ENCODE measurements at places on chromosomes 5 and 9.
A peak's percentile ranks its signal among the peaks of the same experiment; 100 is the strongest.

GRCh38 chr9:38018958-38019602, 49.9 kb downstream of the SHB start:
- ATAC-seq, result peak; percentile 67

DNA sequence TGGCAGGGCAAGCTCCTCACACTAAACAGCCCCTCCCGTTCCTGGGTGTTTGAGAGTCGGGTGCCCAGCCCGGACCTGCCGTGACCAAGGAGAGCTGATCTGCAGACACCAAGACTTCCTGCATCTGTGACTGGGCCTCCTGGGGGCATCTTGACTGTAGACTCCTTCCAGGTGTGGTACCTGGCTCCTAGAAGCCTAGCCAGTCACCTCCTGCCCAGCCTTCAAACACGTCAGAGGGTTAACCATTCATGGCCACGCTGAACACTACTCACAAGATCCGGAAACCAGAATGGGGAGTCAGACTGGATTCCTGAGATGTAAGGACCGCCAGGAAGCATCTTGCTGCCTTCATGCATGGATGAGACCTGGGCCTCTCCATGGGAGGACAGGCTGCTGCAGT, 3.7 kb upstream of the LCN2 start:
- ATAC-seq, result no peak

- no peak for ATAC-seq
Observed at GRCh38 chr5:106956187-106956586, 714.5 kb downstream of the EFNA5 start.

GRCh38 chr5:179271821-179272325, 73.4 kb downstream of the ADAMTS2 start:
- no peak for ATAC-seq

GRCh38 chr5:58868931-58869330, 286.1 kb downstream of the RAB3C start:
- no peak for ATAC-seq

DNA sequence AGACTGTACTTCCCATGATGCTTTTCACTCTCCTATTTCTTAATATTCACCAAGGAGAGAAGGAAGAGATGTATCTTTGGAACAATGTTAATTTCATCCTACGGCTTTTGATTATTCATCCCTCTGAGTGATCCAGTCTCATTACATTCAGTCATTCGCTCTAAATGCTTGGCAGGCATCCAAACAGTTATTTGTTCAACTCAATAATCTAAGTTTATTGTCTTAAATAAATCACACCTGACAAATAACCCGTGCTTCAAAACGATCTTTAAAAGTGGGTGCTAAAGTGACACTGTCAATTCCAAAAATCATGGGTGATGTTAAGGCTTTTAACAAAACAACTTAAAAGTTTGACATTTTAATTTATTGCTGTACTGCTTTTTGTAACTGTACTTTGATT, 233.1 kb downstream of the RASEF start:
- no peak for ATAC-seq

DNA sequence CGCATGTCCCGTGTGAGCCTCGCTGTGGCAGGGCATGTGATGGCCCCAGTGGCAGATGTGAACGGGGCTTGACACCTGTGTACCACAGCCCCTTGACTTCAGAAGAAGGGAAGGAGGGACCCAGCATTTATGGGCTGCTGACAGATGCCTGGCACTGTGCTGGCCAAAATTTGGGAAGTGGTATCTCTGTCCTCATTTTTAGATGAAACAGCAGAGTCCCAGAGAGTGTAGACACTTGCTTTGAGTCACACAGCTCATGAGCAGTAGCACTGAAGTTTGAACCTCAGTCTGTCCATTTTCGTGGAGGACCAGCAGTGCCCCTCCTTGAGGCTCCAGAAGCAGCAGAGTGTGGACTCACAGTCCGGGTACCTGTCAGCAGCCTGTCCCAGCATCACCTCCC, 16.5 kb downstream of the NEK6 start:
- no peak for ATAC-seq

DNA sequence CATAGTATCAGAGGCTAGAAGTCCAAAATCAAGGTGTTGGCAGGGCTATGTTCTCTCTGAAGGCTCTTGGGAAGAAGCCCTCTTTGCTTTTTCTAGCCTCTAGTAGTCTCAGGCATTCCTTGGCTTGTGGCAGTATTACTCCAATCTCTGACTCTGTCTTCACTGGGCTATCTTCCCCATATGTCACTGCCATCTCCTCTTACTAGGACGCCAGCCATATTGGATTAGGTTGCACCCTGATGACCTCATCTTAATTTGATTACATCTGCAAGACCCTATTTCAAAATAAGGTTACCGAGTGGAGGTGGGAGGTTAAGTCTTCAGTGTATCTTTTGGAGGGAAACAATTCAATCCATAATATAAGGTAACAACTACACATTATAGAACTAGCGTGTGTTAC, 21.3 kb upstream of the EBF1 start:
- ATAC-seq, result no peak

DNA sequence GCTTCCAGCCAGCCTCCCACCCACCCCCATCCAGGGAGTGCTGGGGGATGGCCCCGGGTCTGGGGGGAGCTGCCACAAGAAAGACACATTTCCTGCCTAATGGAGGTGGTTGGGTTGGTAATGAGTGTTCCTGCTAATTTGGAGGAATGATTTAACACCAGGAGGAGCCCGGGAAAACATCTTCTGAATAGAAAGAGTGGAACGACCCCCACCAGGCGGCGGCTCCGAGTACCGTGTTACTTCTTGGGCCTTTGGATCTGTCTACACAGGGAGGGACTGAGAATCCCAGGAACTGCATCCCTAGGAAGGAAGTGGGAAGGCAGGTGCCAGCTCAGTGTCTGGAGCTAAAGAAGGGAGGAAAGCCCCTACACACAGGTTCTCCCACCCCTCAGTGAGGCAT, 64.6 kb downstream of the TSPAN17 start:
- no peak for ATAC-seq

DNA sequence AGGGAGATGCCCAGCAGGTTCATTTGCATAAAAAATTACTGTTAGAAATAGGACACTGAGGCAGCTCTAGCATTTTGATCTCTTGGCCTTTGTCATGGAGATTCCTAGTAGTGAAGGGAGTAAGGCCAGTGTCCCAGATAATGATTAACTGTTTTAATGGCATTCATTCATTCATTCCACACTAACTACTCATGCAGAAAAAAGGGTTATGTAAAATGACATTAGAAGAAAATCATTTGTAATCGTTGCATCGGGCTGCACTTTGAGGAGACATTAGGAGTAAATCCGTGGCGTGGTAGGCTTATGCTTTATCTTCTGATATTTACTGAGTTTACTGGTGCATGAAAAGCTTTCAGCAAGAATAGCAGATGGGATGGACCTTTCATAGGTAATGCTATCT, 82.6 kb upstream of the GRHPR start:
- ATAC-seq, result no peak

- no peak for ATAC-seq
Observed at GRCh38 chr5:72125941-72126620, 18.8 kb downstream of the MAP1B start.

GRCh38 chr9:117958726-117959125, 254.5 kb downstream of the TLR4 start:
- no peak for ATAC-seq

DNA sequence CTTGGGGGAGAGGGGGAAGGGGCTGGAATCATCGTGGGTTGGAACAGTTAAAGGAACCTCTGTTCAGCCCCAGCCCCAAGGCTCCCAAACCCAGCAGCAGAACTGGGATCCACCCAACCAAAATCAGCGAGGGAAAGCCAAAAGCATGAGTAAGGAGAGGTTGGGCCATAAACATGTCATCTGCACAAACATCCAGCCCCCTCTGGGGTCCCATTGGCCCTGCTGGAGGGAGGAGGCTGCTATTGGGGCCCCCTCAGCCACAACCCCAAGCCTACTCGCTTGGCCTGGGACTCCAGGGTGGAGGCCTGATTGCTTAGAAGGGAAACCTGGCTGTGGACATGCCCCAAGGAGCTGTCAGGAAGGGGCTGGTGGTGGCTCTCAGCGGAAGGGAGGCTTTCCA, 154.9 kb downstream of the FGF18 start:
- ATAC-seq, result no peak

DNA sequence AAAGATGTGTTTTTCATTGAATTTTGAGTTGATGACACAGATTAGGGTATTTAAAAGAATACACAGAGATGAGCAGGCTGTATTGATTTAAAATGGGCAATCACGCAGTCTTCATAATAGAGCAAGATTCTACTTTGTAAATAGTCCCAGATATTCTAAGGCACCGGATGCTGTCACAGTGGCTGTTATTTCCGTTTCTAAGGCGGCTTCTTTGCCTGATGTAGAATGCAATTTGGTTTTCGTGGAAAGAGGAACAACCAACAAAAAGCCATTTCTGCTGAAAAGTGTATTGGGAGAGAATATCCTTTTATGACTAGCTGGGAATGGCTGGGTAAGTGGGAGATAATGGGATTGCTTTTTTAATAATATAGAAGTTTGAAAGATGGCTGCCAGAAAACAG, 17.5 kb downstream of the PRKACG start:
- ATAC-seq, result no peak

DNA sequence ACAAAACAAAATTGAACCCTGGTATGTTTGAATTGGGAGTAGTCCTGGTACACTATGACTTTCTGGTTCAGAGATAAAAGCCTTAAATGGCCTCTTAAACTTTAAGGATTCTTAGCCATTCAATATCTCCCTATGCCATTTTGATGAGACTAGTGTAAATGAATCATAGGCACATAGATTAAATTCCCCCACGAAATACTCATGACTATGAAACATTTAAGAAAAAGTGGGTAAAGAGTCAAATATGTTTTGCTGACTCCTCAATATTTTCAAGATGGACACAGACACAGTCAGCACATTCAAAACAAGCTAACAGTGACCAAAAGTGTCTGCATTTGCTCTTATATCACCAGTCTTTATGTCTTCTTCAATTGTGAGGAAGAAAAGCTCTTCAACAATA, 278.3 kb downstream of the PDE4D start:
- ATAC-seq, result no peak

DNA sequence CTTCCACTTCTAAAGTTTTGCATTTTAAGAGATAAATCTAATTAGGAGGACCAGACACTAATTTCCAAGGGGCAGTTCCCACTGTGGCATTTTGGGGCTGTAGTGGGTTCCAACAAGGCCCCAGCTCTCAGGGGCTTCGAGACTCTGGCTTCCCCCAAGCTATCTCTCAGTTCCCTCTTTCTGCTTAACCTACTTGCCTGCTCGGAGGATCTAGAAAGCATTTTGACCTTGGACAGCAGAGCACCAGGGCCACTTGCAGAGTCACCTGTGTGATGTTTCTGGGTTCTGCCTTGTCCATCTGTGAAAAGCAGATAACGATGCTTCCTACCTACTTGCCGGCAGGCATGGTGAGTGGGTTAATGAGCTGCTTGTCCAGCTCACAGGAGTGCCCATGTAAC, 175.4 kb downstream of the MED10 start:
- ATAC-seq, result no peak

DNA sequence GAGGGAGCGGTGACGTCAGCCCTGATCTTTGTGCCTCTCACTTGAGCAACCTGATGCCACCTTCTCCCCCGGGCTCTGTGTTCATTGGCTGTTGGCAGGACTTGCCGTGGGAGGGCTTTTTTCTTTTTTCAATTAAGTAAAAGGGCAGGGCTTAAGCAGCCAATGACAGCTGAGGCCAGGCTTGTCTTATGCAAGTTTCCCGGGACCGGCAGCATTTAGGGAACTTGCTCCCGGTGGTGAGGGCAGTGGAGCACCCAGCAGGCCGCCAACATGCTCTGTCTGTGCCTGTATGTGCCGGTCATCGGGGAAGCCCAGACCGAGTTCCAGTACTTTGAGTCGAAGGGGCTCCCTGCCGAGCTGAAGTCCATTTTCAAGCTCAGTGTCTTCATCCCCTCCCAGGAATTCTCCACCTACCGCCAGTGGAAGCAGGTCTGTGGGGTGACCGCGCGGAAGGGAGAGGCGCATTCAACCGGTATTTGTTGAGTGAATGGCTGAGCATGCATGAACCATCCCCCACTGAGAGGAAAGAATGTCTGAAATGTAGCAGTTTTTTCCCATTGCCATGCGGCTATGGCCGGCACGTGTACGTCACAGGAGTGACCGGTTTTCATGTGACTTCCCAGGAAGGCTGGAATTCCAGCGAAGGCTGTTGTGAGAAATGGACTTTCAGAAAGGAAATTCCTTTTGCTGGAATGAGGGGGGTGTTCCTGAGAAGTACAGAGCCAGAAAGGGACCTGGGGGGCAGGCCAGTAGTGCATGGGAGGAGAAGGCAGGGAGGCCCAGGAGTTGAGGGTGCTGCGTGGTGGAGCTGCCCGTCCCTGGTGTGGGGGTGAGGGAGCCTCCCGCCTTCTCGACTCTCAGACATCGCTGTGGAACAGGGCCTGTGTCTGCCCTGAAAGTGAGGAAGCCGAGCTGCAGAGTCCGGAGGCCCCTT, 29.0 kb downstream of the PTGES2 start:
- ATAC-seq, result peak; percentile 23
